T-helper 17 cell (primary cell): ENCODE measurements at places on chromosomes 1 and 21.

DNA sequence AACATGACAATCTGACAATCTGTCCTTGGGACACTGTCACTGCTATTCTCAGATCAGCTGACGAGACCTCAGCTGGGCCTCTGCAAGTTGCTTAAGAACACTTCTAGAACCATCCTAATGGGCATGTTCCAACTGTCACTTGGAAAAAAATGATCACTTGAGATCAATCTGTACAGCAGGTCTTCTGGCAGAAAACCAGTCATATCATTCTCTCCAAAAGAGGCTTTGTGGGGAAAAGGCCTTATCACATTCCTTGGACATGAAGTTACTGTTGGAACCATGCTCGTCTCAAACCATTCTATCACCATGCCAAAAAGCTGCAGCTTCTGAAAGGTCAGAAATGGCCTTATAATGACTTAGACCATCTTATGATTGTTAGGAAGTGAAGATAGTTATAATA, 744.2 kb downstream of the USP25 start:
- H3K4me1 ChIP-seq = no peaks in the 10 kb centered on the region
- H3K4me3 ChIP-seq = no peak overlapping the region
- H3K36me3 ChIP-seq = no peaks in the 10 kb centered on the region
- no peaks in the 10 kb centered on the region for H3K27me3 ChIP-seq
- no peak overlapping the region for H3K27ac ChIP-seq

DNA sequence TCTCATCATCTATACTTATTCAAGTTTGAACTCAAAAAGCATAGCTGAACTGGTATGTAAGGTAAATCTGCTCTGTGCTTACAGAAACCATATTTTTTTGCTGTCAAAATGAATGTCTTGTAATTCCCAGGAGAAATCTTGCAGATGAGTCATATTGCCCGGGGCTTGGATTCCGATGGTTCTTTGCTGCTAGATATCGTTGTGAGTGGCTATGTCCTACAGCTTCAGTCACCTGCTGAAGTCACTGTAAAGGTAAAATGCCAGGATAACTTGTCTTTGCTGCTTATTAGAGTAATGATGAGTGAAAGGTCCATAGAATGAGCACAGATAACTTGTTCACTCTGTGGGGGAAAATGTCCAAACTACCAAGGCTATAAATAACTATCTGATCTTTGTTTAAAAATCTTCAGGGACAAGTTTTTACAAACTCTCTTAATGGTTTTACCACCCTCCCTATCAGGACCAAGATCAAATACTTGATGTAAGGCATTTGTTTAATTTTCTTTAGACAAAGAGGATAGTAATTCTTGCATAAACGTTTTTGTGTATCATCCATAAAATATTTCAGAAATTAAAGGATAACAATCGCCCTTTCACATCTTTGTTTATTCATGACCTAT, 222.3 kb downstream of the TPR start:
- no peaks in the 10 kb centered on the region for H3K4me1 ChIP-seq
- no peak overlapping the region for H3K4me3 ChIP-seq
- H3K27me3 ChIP-seq = peaks cover 23% of the 10 kb centered on the region

DNA sequence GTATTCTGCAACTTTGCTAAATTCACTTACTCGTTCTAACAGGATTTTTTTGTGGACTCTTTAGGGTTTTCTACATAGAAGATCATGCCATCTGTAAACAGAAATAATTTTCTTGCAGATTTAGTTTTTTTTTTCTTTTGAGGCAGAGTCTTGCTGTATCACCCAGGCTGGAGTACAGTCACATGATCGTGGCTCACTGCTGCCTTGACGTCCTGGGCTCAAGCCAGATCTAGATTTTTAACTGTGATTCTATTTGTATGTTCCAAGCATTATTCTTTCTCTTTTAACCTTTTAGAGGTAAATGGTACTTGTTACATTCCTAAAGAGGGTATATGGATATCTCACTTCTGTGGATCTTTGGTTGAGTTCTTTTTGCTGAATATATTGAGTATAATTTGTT, 18.6 kb downstream of the FABP3 start:
- peaks cover 27% of the 10 kb centered on the region for H3K36me3 ChIP-seq
- H3K27ac ChIP-seq = no peak overlapping the region
- no peak overlapping the region for H3K4me3 ChIP-seq
- H3K27me3 ChIP-seq = no peaks in the 10 kb centered on the region

GRCh38 chr1:47323599-47324031, 9.7 kb upstream of the STIL start:
- no peaks in the 10 kb centered on the region for H3K36me3 ChIP-seq
- H3K4me3 ChIP-seq = no peak overlapping the region
- peaks cover 5% of the 10 kb centered on the region for H3K4me1 ChIP-seq
- no peak for DNase-seq
- H3K27me3 ChIP-seq = no peaks in the 10 kb centered on the region

- no peak for DNase-seq
- H3K4me1 ChIP-seq = no peaks in the 10 kb centered on the region
- no peak overlapping the region for H3K27ac ChIP-seq
- H3K4me3 ChIP-seq = no peak overlapping the region
- H3K36me3 ChIP-seq = peaks cover 3% of the 10 kb centered on the region
- peaks cover 25% of the 10 kb centered on the region for H3K27me3 ChIP-seq
Measured at GRCh38 chr1:226203240-226203639, 16.7 kb upstream of the ACBD3 start.

DNA sequence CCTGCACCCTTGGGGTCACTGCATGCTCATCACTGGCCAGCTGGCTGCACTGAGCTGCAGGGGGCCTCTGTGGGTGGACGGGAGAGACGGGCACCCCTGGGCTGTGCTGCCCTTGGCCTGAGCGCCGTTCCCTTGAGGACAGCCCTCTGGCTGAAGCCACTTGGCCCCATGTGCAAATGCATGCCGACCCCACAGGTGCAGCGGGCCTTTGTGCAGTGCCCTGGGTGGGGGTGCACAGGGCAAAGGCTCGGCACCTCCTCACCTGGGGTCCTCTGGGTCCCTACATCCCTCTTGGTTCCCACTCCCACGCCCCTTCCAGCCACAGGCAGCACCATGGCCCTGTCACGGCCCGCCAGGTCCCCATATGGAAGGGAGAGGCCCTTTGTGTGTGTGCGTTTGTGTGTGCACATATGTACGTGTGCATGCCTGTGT, 41.3 kb downstream of the COQ8A start:
- H3K36me3 ChIP-seq = peaks cover 6% of the 10 kb centered on the region
- H3K4me1 ChIP-seq = no peaks in the 10 kb centered on the region
- DNase-seq = no peak
- H3K4me3 ChIP-seq = no peak overlapping the region
- H3K27me3 ChIP-seq = no peaks in the 10 kb centered on the region

GRCh38 chr1:155137154-155137949, 1.7 kb downstream of the SLC50A1 start:
- H3K27me3 ChIP-seq = peaks cover under 1% of the 10 kb centered on the region
- peak overlapping the region; percentile 99 for H3K4me3 ChIP-seq
- H3K36me3 ChIP-seq = peaks cover 4% of the 10 kb centered on the region
- peaks cover 40% of the 10 kb centered on the region for H3K4me1 ChIP-seq
- peak overlapping the region; percentile 99 for H3K27ac ChIP-seq

DNA sequence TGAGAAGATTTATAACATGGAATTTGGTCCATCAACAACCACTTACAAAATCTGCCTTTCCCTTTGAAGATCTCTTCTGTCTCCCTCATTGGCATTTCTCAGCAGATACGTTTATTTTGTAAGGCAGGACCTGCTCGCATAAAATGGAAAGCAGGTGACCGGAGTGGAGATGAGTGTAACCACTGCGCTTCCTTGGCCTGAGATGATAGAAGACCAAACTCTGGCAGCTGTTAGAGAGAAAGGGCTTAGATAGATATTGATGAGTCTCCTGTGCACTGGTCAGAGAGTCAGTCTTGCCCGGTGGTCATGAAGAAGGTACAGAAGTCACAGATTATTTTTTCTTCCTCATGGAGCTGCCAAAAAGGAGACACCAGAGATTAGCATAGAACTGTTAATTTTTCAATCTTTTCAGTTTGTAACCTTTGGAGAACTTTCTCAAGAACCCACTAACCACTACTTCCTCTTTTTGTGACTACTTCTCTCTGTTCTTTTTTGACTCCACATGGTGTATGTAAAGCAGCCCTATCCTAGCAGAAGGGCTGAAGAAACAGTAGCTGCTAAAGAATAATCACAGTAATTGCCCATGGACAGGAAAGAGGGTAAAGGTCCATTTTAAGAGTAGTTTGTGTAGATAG, 47.6 kb downstream of the FCRL3 start:
- no peaks in the 10 kb centered on the region for H3K36me3 ChIP-seq
- no peak for DNase-seq

DNA sequence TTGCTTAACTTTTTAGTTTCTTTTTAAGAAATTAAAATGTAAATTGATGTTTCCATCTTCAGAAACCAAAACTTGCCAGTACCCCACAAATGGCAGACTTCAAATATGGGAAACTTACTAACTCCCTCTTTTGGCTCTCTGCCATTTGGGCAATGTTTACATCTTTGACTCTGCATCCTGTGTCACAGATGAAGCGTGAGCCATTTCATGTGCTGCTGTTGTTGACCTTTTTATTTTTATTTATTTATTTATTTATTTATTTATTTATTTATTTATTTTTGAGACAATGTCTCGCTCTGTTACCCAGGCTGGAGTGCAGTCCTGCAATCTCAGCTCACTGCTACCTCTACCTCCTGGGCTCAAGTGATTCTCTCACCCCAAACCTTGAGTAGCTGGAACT, 16.0 kb upstream of the COG2 start:
- no peak overlapping the region for H3K27ac ChIP-seq
- no peak for DNase-seq
- H3K4me1 ChIP-seq = no peaks in the 10 kb centered on the region
- peaks cover 34% of the 10 kb centered on the region for H3K27me3 ChIP-seq

DNA sequence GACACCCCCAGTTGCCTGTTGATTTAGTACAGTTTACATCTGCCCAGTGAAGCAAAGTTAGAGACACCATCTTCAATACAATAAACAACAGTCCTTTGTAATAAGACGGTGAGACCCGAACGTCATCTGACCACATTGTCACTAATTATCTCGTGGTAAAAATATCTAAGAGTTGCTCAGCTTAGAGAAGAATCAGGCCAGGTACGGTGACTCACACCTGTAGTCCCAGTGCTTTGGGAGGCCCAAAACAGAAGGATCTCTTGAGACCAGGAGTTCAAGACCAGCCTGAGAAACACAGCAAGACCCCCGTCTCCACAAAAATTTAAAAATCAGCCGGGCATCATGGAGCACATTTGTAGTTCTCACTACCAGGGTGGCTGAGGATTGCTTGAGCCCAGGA, 53.5 kb downstream of the CD34 start:
- no peak overlapping the region for H3K4me3 ChIP-seq
- peak overlapping the region; percentile 77 for H3K27ac ChIP-seq
- DNase-seq = no peak
- no peaks in the 10 kb centered on the region for H3K27me3 ChIP-seq

DNA sequence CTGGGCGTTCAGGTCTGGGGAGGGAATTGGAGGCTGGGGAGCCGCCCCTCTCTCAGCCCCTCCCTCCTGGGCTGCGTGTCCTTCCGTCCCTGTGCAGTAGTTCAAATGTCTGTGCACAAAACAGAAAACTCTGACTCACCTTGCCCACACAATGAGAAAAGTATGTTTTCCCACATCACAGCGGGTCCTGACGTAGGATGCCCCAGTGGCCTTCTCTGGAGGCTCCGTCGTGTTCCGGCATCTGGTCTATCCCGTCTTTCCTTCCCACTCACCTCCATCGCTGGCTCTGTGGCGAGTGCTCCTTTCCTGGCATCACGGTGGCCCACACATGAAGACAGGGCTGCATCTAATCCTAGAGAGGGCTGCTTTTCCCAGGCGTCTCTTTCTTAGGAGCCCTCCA, 224.0 kb downstream of the KAZN start:
- no peak overlapping the region for H3K27ac ChIP-seq
- no peaks in the 10 kb centered on the region for H3K4me1 ChIP-seq
- DNase-seq = no peak

- peaks cover 49% of the 10 kb centered on the region for H3K4me1 ChIP-seq
- peak overlapping the region; percentile 95 for H3K4me3 ChIP-seq
- peaks cover 4% of the 10 kb centered on the region for H3K36me3 ChIP-seq
- no peak for DNase-seq
- peak overlapping the region; percentile 98 for H3K27ac ChIP-seq
- no peaks in the 10 kb centered on the region for H3K27me3 ChIP-seq
Measured at GRCh38 chr1:27152004-27152828, 2.7 kb downstream of the SLC9A1 start.

DNA sequence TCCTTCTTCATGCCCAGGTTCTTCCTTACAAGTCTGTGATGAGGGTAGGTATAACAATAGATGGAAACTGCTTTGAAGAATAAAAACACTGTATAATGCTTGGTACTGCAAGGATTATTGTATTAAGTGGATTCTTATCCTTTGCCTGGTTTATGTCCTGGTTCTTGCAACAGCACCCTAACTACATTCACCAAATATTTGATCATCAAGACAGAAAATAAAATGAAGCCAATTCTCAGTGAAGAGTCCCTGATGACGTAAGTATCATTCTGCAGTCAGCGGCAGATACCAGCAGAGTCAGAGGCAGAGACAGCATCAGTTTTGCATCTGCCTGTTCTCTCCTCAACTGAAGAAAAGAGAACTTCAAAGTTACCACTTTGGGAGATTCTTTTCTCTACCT, 19.7 kb downstream of the ARHGEF11 start:
- H3K27ac ChIP-seq = no peak overlapping the region
- H3K4me3 ChIP-seq = peak overlapping the region; percentile 32

- peaks cover 51% of the 10 kb centered on the region for H3K4me1 ChIP-seq
- DNase-seq = no peak
- H3K27ac ChIP-seq = peak overlapping the region; percentile 67
- H3K36me3 ChIP-seq = no peaks in the 10 kb centered on the region
- H3K27me3 ChIP-seq = peaks cover 43% of the 10 kb centered on the region
Measured at GRCh38 chr1:153343811-153344717, 4.6 kb downstream of the PGLYRP4 start.

- no peak overlapping the region for H3K27ac ChIP-seq
- DNase-seq = no peak
- no peak overlapping the region for H3K4me3 ChIP-seq
- peaks cover 5% of the 10 kb centered on the region for H3K27me3 ChIP-seq
- peaks cover 2% of the 10 kb centered on the region for H3K36me3 ChIP-seq
- H3K4me1 ChIP-seq = no peaks in the 10 kb centered on the region
Measured at GRCh38 chr1:181416268-181416860, 67.0 kb upstream of the CACNA1E start.

DNA sequence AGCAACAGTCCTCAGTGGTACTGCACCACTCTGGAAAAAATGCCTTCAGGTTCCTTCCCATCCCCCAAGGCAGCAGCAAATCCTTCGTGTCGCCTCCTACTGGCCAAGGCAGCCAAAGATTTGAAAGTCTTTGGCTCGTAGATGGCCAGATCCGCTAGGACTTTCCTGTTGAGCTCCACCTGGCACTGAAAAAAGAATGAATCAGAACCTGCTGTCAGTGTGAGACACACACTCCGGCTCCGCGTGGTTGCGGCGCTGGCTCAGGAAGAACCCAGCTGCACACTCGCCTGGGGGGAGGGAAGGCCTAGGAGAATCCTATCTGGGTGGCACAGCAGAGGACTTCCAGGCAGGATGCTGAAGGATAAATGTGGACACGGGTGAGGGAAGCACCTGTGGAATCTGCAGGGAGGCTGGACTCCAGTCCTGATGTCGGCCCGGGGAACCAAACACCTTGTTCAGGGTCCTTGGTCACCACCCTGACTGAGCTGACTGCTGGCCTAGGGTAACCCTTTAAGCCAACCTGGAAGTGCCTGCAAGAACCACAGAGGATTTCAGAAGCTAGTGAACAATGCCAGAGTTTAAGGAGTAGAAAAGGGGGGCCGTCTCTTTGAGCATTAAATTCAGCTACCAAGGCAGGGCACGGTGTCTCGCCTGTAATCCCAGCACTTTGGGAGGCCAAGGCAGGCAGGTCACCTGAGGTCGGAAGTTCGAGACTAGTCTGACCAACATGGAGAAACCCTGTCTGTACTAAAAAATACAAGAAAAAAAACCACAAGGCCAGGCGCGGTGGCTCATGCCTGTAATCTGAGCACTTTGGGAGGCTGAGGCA, 3.2 kb upstream of the CCNL2 start:
- peak overlapping the region; percentile 52 for H3K4me3 ChIP-seq
- H3K4me1 ChIP-seq = peaks cover 27% of the 10 kb centered on the region
- H3K27me3 ChIP-seq = no peaks in the 10 kb centered on the region
- no peak for DNase-seq
- peaks cover 3% of the 10 kb centered on the region for H3K36me3 ChIP-seq
